ENCODE measurements at places on chromosomes 1 and 21.

DNA sequence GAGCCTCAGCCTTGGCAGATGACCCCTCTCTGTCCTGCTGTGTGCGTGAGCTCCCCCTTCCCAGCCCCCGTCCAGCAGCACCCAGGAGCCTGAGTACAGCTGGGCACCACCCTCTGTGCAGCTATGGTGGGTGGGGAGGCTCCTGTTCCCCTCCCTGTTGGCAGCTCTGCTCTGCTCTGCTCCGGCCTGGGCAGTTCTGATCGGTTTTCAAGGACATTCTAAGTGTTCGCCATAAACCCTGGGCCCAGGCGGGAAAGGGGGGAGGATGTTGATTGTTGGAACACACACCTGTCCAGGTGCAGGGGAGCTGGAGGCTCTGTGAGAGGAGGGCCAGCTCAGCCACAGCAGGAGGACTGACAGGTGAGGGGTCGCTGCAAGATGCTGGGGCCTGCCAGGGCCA is at the start of gene CLCNKB:
Gene CLCNKB (plus strand): TSS at position 262 of the 400 bp plus-strand sequence. CDS start 711 bp downstream, outside the sequence.
- no peaks in the 10 kb centered on the region for H3K36me3 ChIP-seq
- no peaks in the 10 kb centered on the region for H3K4me1 ChIP-seq
- peaks cover 1% of the 10 kb centered on the region for H3K27me3 ChIP-seq
- H3K27ac ChIP-seq, result no peak within 1 kb of the TSS
- DNase-seq, result no peak

- no peaks in the 10 kb centered on the region for H3K4me1 ChIP-seq
- no peaks in the 10 kb centered on the region for H3K36me3 ChIP-seq
- H3K4me3 ChIP-seq, result no peak overlapping the region
- H3K27ac ChIP-seq, result no peak overlapping the region
These were observed 11.8 kb upstream of the DENND1B start for GRCh38 chr1:197787056-197787455.

- no peak overlapping the region for H3K4me3 ChIP-seq
- no peak for DNase-seq
These were observed 7.6 kb upstream of the GADD45A start for GRCh38 chr1:67677408-67677807.

GRCh38 chr1:5822266-5822665 is 170.0 kb downstream of the NPHP4 start:
- no peak overlapping the region for H3K27ac ChIP-seq
- no peak overlapping the region for H3K4me3 ChIP-seq
- H3K27me3 ChIP-seq, result peaks cover 39% of the 10 kb centered on the region

GRCh38 chr1:176957603-176958002 is 206.9 kb downstream of the ASTN1 start:
- H3K27me3 ChIP-seq, result no peaks in the 10 kb centered on the region
- DNase-seq, result no peak
- H3K27ac ChIP-seq, result no peak overlapping the region
- no peaks in the 10 kb centered on the region for H3K36me3 ChIP-seq

GRCh38 chr1:16397120-16397519 is 30.1 kb downstream of the SZRD1 start:
- H3K36me3 ChIP-seq, result no peaks in the 10 kb centered on the region
- H3K4me3 ChIP-seq, result no peak overlapping the region
- DNase-seq, result no peak
- no peak overlapping the region for H3K27ac ChIP-seq

- H3K36me3 ChIP-seq, result no peaks in the 10 kb centered on the region
- no peak for DNase-seq
- no peaks in the 10 kb centered on the region for H3K27me3 ChIP-seq
- no peak overlapping the region for H3K27ac ChIP-seq
- H3K4me1 ChIP-seq, result peaks cover 10% of the 10 kb centered on the region
These were observed 9.3 kb upstream of the MARCKSL1 start for GRCh38 chr1:32345289-32345827.

DNA sequence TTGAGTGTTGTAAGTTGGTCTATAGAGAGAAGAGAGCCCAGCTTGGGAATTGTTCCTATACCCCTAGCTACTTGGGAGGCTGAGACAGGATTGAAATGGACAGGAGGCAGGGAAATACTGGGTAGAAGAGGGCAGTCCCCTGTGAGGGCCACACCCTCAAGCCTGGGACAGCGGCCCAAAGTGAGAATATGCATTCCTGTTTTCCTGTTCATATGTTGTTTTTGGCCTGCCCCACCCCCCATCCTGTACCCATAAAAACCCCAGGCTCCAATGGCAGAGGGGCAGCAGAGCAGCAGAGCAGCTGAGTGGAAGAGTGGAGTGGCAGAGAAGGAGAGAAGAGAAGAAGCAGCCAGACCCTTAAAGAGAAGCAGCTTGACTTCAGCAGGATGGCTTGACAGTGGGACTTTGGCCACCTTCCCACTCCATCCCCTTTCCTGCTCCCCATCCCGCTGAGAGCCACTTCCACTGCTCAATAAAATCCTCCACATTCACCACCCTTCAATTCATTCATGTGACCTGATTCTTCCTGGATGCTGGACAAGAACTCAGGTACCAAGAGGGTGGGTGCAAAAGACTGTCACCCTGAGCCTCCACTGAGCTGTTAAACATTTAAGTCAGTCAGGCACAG is 70.6 kb upstream of the PUM1 start:
- no peaks in the 10 kb centered on the region for H3K4me1 ChIP-seq
- H3K27me3 ChIP-seq, result no peaks in the 10 kb centered on the region
- H3K36me3 ChIP-seq, result no peaks in the 10 kb centered on the region
- no peak overlapping the region for H3K27ac ChIP-seq

GRCh38 chr1:158978730-158979129 is 31.0 kb upstream of the IFI16 start:
- H3K36me3 ChIP-seq, result no peaks in the 10 kb centered on the region
- H3K4me3 ChIP-seq, result no peak overlapping the region
- no peak for DNase-seq
- no peaks in the 10 kb centered on the region for H3K4me1 ChIP-seq
- no peak overlapping the region for H3K27ac ChIP-seq
- no peaks in the 10 kb centered on the region for H3K27me3 ChIP-seq

GRCh38 chr1:119188926-119189325 is 48.5 kb upstream of the WARS2 start:
- no peak for DNase-seq
- no peaks in the 10 kb centered on the region for H3K4me1 ChIP-seq
- no peak overlapping the region for H3K27ac ChIP-seq
- H3K4me3 ChIP-seq, result no peak overlapping the region

- H3K27ac ChIP-seq, result no peak overlapping the region
- no peak overlapping the region for H3K4me3 ChIP-seq
- H3K36me3 ChIP-seq, result no peaks in the 10 kb centered on the region
- no peaks in the 10 kb centered on the region for H3K4me1 ChIP-seq
- DNase-seq, result peak; percentile 30
- H3K27me3 ChIP-seq, result no peaks in the 10 kb centered on the region
These were observed 12.6 kb downstream of the COL6A1 start for GRCh38 chr21:45994086-45994661.

GRCh38 chr1:22709891-22710700 is 543 bp upstream of the EPHB2 start:
- no peak overlapping the region for H3K27ac ChIP-seq
- no peak overlapping the region for H3K4me3 ChIP-seq
- DNase-seq, result no peak
- H3K27me3 ChIP-seq, result peaks cover 10% of the 10 kb centered on the region
- peaks cover 21% of the 10 kb centered on the region for H3K4me1 ChIP-seq

- H3K4me3 ChIP-seq, result no peak overlapping the region
- peaks cover 26% of the 10 kb centered on the region for H3K4me1 ChIP-seq
- H3K27me3 ChIP-seq, result no peaks in the 10 kb centered on the region
- H3K27ac ChIP-seq, result no peak overlapping the region
- peak; percentile 59 for DNase-seq
- peaks cover 13% of the 10 kb centered on the region for H3K36me3 ChIP-seq
These were observed 75.3 kb upstream of the ARTN start for GRCh38 chr1:43858324-43858723.

- no peaks in the 10 kb centered on the region for H3K4me1 ChIP-seq
- no peak for DNase-seq
- H3K27ac ChIP-seq, result no peak overlapping the region
- no peak overlapping the region for H3K4me3 ChIP-seq
These were observed 74.3 kb upstream of the ADAR start for GRCh38 chr1:154682254-154682653.

DNA sequence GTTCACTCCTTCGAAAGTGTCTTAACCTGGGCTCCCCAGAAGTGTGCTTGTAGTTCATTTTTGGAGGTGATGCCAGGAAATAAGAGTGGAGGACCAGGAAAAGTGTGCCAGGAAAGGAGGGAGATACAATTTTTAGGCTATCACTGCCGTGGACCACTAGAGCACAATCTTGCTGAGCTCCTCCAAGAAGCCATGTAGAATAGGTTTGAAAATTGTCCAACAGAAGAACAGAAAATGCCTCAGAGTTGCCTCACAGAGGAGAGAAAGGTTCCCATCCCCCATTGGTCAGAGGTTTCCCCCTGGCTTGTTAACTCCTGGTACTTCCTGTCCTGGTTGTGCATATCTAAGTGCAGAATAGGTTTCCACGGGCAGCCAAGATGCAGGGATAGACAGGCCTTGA is 41.6 kb downstream of the CATSPERE start:
- no peak overlapping the region for H3K27ac ChIP-seq
- H3K4me1 ChIP-seq, result no peaks in the 10 kb centered on the region
- no peaks in the 10 kb centered on the region for H3K27me3 ChIP-seq
- H3K36me3 ChIP-seq, result no peaks in the 10 kb centered on the region

GRCh38 chr1:224160171-224160682 is 22.8 kb upstream of the DEGS1 start:
- no peaks in the 10 kb centered on the region for H3K27me3 ChIP-seq
- H3K4me3 ChIP-seq, result no peak overlapping the region
- H3K27ac ChIP-seq, result no peak overlapping the region
- peaks cover 46% of the 10 kb centered on the region for H3K36me3 ChIP-seq
- peaks cover 4% of the 10 kb centered on the region for H3K4me1 ChIP-seq

GRCh38 chr21:45295576-45296365 is 8.1 kb upstream of the POFUT2 start:
- no peak for DNase-seq
- H3K27ac ChIP-seq, result peak overlapping the region; percentile 91
- H3K36me3 ChIP-seq, result no peaks in the 10 kb centered on the region
- H3K4me3 ChIP-seq, result no peak overlapping the region

DNA sequence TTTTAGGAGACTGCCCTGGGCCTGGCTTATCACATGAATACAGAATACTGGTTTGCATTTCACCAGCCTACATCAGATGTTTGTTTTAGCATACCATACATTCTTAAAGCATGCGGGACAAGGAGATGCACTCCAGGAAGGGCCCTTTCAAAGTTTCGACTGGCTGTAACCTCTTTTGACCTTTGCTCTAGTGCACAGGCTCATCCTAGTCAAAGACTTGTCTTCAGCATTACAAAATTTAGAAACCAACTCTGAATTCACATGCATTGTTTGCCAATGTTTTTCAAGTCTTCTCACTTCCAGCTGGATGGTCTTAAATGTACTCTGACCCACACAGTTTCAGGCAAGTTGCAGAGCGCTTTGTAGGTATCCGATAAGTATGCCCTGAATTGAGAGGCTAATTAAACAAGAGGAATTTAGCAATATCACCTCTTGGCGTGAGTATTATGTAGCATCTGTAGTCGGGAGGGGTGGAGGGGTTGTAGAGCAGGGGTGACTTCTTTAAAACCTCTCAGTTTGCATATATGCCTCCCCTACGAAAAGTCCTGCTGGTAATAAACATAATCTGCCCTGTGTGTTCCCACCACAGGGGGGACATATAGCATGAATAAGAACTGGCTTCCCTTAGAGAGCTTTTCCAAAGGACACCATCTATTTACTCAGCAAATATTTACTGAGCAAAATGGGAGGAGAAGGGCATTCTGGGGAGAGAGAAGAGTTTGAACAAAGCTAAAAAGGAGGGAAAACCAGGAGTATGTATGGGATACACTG is 24.4 kb upstream of the AHCYL1 start:
- no peak overlapping the region for H3K27ac ChIP-seq
- no peak overlapping the region for H3K4me3 ChIP-seq
- no peaks in the 10 kb centered on the region for H3K4me1 ChIP-seq
- H3K27me3 ChIP-seq, result no peaks in the 10 kb centered on the region
- no peak for DNase-seq
- H3K36me3 ChIP-seq, result no peaks in the 10 kb centered on the region

GRCh38 chr1:100458661-100459357 is 79.1 kb upstream of the GPR88 start:
- no peaks in the 10 kb centered on the region for H3K36me3 ChIP-seq
- DNase-seq, result no peak
- no peak overlapping the region for H3K4me3 ChIP-seq
- H3K27me3 ChIP-seq, result no peaks in the 10 kb centered on the region

DNA sequence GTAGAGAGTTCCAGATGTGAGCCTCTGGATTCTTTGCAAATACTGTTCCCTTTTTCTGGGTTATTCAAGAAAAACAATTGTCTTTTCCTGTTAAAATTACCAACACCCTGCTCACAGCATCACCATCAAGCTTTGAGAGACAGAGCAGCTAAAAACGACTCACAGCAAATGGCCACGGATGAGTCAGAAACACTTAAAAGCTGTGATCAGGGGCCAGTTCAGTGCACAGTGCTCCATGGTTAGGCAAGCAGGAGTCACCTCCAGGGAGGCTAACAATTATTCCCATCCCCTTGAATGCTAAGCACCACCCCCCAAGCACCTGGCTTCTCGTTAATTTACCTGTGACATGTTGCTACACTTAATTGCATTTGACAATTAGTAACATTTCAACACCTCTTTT is 128.4 kb upstream of the CAMK1G start:
- H3K36me3 ChIP-seq, result no peaks in the 10 kb centered on the region
- no peaks in the 10 kb centered on the region for H3K4me1 ChIP-seq
- H3K4me3 ChIP-seq, result no peak overlapping the region
- H3K27me3 ChIP-seq, result no peaks in the 10 kb centered on the region

DNA sequence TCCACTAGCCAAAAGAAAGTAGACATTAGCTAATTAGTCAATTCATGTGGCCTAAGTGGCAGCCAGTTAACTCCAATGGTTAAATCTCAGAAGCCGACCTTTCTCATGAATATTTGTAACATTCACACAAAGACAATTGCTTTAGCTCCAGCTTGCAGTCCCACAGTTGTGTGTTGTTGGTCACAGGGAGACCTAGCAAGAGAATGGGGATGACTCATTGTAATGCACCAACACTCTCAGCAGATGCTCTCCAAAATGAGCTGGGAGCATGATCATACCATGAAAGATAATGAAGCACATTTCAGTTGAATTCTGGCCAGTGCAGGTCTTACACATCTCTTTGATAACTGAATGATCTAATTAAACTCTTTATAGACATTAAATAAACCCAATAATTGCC is 160.4 kb downstream of the HLX start:
- no peaks in the 10 kb centered on the region for H3K4me1 ChIP-seq
- no peak overlapping the region for H3K27ac ChIP-seq
- no peak overlapping the region for H3K4me3 ChIP-seq
- no peaks in the 10 kb centered on the region for H3K36me3 ChIP-seq

- H3K4me1 ChIP-seq, result no peaks in the 10 kb centered on the region
- H3K27ac ChIP-seq, result no peak overlapping the region
- no peak for DNase-seq
- H3K4me3 ChIP-seq, result no peak overlapping the region
These were observed 23.1 kb upstream of the DYNLT5 start for GRCh38 chr1:66729119-66729518.

DNA sequence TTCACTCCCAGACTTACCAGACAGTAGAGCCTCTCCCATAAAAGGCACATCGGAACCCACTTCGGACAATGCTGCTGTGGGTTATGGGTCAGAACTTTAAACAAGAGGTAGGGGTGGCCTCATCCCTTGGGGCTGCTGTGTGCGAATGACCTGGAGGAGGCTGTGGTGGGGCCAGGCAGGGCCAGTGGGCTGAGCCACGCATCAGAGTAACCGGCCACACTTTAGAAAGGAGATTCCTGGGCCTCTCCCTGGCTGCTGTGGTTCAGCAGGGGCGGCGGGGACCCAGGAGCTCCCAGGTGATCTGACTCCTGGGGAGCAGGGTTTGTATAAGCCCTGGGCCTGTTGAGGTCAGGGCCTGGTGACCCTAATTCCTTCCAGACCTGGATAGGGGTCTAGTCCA is 110.2 kb upstream of the C1orf174 start:
- H3K4me3 ChIP-seq, result no peak overlapping the region
- no peaks in the 10 kb centered on the region for H3K36me3 ChIP-seq
- H3K27me3 ChIP-seq, result peaks cover 44% of the 10 kb centered on the region
- no peak overlapping the region for H3K27ac ChIP-seq
- H3K4me1 ChIP-seq, result no peaks in the 10 kb centered on the region
- no peak for DNase-seq

Measured in left lung (tissue), 14 donors.